Activated CD4-positive, alpha-beta T cell treated with anti-CD3 and anti-CD28 coated beads for 36 hours (primary cell): ENCODE measurements at places on chromosomes 4 and X.

DNA sequence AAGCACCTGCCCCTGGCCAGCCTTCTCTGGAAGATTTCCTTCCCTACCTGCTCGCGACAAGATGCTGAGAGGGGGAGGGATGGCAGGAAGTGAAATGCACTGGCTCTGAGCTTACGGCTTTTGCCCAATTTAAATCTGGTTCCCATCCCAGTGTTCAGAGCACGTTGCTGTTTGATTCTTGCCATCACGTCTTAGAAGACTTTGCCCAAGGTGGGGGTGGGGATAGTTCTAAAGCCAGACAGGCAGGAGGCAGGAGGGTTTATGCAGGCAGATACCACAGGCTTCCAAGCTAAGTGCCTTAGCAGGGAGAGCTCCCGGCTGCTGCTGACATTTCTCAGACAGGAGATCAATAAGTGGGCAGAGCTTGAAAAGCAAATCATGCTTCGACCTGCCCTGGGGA is 393.9 kb downstream of the MID1IP1 start:
- DNase-seq: no peak

DNA sequence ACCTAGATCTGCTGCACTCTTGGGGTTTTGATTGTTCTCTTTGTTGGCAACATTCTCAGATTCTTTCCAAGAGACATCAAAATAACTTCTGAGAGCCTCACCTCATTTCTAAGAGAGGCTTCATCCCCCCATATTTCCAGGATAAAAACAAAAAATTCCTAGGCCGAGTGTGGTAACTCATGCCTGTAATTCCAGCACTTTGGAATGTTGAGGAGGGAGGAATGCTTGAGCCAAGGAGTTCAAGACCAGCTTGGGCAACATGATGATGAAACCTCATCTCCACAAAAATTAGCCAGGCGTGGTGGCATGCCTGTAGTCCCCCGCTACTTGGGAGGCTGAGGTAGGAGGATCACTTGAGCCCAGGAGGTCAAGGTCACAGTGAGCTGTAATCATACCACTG is 477.0 kb downstream of the INPP4B start:
- no peak for DNase-seq

GRCh38 chr4:1383728-1384591 is 22.3 kb downstream of the NKX1-1 start:
- no peak for DNase-seq

GRCh38 chr4:87375719-87376291 is 15.2 kb downstream of the HSD17B11 start:
- DNase-seq: no peak

- DNase-seq: no peak
These were observed 75.4 kb upstream of the PRPS1 start for GRCh38 chrX:107552930-107553329.

- DNase-seq: peak; percentile 16
These were observed 5.1 kb downstream of the GRIPAP1 start for GRCh38 chrX:48996969-48997368.

GRCh38 chrX:41184312-41184711 is 99.1 kb downstream of the USP9X start:
- DNase-seq: no peak

DNA sequence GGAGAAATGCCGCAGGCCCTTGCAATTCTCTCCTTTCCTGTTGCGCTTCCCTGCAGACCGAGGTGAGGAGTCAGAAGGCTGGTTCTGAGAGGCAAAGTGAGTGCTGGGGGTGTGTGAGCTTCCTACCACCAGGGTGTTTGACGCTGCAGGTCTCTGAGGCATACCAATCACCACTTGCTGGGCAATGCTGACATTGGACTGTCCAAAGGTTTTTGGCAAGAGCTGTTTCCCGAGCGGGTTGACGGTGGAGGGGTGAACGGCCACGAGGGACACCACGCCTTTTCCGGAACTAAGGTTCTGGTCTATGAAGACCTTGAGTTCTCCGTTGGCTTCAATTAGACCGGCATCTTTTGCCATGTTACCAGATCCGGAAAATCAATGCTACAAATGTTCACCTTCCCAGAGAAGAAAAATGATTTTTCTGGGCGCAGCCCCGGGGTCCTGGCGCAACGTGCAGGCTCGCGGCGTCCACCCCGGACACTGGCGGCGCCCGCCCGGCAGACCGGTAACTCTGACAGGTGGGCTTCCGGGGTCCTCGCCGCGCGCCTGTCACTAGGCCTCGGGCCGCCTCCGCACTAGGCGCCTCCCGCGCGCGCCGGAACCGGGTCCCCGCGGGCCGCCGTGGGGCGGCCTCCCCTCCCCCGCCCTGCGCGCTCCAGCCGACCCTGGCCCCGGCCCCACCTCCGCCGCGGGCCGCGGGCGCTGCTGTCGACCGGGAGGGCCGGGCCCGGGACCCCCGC is 44.9 kb upstream of the FAM47C start:
- DNase-seq: no peak

GRCh38 chrX:73831500-73831899 is 268.5 kb downstream of the CHIC1 start:
- no peak for DNase-seq

DNA sequence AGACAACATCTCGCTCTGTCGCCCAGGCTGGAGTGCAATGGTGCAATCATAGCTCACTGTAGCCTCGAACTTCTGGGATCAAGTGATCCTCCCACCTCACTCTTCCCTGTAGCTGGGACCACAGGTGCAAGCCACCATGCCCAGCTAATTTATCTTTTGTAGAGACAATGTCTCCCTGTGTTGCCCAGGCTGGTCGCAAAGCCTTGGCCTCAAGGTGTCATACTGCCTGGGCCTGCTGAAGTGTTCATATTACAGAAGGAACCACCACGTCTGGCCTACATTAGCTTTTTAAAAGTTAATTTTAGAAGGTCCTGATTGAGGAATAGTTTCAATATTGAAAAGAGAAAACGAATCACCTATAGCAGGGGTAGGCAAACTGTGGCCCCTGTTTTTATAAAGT is 22.5 kb downstream of the TRIML2 start:
- no peak for DNase-seq

DNA sequence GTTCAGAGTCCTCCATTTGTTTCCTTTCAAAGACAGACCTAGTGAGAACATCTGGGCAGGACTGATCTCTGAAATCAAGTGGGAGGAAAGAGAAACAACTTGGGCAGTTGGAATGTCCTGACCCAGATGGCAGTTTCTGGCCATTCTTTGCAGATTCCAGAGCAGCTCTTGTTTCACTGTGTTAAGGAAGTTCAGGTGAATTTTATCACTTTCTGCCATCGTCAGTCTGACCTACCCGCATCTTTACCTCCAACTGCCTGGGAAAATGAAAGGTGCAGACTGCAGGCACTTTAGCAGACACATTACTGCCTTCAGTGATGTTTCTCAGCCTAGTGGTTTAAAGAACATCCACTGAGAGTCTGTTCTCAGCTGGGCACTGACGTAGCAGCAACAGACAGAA is 216.2 kb downstream of the CEP135 start:
- no peak for DNase-seq

- no peak for DNase-seq
These were observed 671.5 kb upstream of the GRIA3 start for GRCh38 chrX:122512561-122513072.

DNA sequence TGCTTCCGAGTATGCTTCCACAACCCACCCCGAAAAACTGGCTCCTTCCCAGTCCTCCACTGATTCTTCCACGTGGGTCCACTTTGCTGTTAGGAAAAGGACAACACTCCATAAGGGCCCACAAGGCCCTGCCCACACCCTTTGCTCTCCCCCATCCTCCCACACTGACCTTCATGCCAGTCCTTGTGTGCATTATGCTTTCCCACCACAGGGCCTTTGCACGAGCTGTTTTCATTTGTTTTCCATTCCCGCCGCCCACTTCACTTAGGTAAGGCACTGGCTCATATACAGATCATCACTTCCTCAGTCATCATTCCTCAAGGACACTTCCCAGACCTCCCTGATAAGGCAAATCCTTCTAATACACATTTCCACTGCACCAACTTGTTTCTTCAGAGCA is 16.8 kb upstream of the SEL1L3 start:
- DNase-seq: no peak

- DNase-seq: no peak
These were observed 309.8 kb upstream of the GALNT7 start for GRCh38 chr4:172858731-172859230.

GRCh38 chrX:55196688-55197087 is 23.5 kb upstream of the PAGE5 start:
- no peak for DNase-seq

- no peak for DNase-seq
These were observed 30.3 kb downstream of the NFKB1 start for GRCh38 chr4:102531462-102531861.

DNA sequence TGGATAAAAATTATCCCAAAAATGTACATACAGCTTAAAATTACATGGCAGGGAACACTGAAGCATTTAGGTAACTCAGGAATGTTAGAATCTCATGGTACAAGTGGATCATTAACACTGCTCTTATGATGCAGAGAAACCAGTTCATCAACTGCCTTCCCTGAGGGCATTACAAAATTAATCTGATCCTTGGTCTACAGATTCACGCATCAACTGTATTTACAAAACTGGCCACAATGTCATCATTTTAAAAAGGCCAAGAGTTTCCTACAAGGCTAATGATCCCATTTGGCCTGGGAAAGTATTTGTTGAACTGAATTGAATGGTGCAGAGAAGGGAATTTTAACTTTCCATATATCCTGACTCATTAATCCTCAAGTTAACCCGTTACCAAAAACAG is 84.6 kb downstream of the TSPAN5 start:
- DNase-seq: no peak

- DNase-seq: no peak
These were observed 372.2 kb downstream of the INPP4B start for GRCh38 chr4:142473960-142474338.

DNA sequence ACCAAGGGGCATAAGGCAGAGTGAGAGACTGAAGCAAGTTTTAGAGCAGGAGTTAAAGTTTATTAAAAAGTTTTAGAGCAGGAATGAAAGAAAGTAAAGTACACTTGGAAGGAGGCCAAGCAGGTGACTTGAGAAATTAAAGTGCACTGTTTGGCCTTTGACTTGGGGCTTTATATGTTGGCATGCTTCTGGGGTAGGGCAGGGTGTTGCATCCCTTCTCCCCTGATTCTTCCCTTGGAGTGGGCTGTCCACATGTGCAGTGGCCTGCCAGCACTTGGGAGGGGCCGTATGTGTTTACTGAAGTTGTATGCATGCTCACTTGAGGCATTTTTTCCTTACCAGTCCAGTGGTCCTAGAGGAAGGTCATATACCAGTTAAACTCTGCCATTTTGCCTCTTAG is 35.3 kb upstream of the GPR173 start:
- DNase-seq: no peak

- DNase-seq: no peak
These were observed 73.2 kb upstream of the EFNB1 start for GRCh38 chrX:68755616-68756125.
